Activated CD4-positive, alpha-beta T cell treated with anti-CD3 and anti-CD28 coated beads, Interleukin-2, Interleukin-6, amounts not matched to agents 100 ng/mL and 50 ng/mL, durations not matched to agents 16 hours and 8 hours (primary cell): ENCODE measurements at places on chromosomes 2 and 18.

GRCh38 chr2:110718990-110719389 lies 13.4 kb upstream of the ACOXL start:
- no peak for DNase-seq

GRCh38 chr2:230757476-230757875 lies 44.8 kb downstream of the CAB39 start:
- no peak for DNase-seq

DNA sequence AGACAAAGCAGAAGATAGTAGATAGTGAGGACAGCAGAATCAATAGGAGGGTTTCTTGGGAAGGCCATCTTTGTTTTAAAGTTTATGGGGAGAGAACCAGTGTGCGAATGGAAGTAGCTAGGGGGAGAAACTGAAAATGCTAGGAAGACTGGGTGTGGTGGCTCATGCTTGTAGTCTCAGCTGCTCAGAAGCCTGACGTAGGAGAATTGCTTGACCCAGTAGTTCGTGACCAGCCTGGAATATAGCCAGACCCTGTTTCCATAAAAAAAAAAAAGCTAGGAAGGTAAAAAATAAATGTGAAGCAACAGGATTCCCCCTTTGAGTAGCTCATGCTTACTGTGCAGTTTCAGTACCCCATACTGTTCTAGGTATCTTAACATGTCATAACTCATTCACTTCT lies 19.2 kb upstream of the DRC1 start:
- no peak for DNase-seq

DNA sequence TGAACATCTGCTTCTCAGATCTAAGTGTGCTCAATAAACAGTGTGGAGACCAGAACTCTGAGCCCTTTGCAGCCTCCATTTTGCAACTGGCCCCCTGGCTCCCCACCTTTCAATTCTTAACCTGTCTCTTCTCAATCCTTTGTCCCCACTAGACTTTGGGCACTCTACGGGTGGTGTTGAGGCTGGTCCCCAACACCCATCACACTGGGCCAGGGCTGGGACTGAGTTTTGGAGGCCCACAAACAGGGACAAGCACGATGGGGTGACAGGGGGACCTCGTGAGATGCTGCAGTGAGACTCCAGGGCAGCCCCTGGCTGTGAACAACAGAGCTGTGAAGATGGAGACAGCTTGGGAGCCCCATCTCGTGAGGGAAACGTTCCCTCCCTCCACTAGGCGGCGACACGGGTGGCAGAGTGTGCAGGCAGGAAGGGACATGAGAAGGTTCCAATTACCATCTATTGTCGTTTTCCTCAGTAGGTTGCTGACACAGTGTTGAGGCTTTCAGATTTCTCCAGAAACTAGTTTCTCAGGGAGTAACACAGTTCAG lies 1.2 kb downstream of the ANKMY1 start:
- DNase-seq: peak; percentile 81

- DNase-seq: no peak
These were observed 113.5 kb downstream of the PHLPP1 start for GRCh38 chr18:62828852-62829251.

GRCh38 chr18:25876330-25876948 lies 214.0 kb downstream of the SS18 start:
- DNase-seq: no peak

- no peak for DNase-seq
These were observed 601.1 kb upstream of the NRXN1 start for GRCh38 chr2:51633073-51633472.

- peak; percentile 30 for DNase-seq
These were observed 32.1 kb upstream of the DYNAP start for GRCh38 chr18:54558609-54559585.

DNA sequence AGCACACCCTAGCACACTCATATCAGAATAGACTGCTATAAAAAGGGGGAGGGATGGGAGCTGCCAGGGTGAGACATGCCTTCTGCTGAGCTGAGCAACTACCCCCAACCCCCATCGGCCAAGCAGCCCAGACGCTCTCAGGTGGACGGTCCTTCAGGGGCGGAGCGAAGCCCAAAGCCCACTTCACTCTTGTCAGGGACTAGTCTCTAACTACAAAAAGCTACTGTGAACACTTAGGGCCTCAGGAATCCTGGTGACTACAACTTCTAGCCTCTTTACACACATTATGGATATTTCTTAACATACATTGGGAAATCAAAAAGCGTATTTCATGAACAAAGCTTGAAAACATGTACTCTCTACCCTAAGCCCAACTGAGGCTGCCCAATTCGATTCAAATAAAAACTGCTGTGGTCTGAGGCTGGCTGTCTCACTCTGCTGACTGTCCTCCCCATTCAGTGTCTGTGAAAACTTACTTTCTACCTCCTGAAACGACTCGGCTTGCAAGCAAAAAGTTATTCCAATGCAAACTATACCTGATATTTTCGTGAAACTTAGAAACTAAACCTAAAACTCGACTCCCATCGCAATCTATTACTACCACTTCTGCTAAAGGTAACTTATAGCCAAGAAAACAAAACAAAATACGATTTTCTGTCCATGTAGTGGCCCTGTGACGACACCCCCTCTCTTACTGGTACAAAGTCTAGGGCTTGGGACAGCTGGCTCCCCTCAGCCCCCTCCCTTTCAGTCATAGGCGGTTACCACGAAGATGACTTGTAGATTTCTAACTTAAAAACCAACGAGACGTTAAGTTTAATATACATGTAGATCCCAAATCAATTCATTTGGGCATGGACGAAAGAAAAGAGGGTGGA lies 1.2 kb downstream of the SERTAD2 start:
- peak; percentile 67 for DNase-seq

- no peak for DNase-seq
These were observed 7.1 kb downstream of the TMEM214 start for GRCh38 chr2:27039871-27040270.

- DNase-seq: no peak
These were observed 142.3 kb downstream of the ABCA12 start for GRCh38 chr2:214995926-214996670.

GRCh38 chr2:26877276-26877675 lies 29.3 kb downstream of the DPYSL5 start:
- no peak for DNase-seq

- no peak for DNase-seq
These were observed 11.1 kb upstream of the CYS1 start for GRCh38 chr2:10091182-10091888.

DNA sequence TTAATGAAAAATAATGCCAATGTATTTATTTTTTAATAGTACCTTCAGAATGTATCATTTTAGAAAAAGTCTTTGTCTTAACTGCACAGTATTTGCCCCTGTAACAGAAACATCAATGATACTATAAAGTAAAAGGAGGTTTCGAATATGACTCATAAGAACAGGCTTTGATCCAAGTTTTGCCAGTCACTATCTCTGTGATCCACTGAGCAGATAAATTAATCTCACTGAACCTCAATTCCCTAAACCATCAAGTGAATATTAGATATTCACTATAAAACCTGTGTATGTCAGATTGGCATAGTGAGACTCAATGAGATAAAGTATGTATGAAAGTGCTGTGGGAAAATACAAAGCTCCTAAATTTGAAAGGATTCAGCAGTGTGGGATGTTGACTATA lies 292.1 kb downstream of the EXOC6B start:
- DNase-seq: no peak

GRCh38 chr2:118842661-118843482 lies 4.6 kb downstream of the EN1 start:
- DNase-seq: no peak

GRCh38 chr2:98927027-98927426 lies 9.0 kb downstream of the CRACDL start:
- no peak for DNase-seq

- DNase-seq: no peak
These were observed 21.9 kb downstream of the SDC1 start for GRCh38 chr2:20203072-20203471.

GRCh38 chr2:241366678-241367077 lies 10.6 kb downstream of the FARP2 start:
- DNase-seq: no peak

DNA sequence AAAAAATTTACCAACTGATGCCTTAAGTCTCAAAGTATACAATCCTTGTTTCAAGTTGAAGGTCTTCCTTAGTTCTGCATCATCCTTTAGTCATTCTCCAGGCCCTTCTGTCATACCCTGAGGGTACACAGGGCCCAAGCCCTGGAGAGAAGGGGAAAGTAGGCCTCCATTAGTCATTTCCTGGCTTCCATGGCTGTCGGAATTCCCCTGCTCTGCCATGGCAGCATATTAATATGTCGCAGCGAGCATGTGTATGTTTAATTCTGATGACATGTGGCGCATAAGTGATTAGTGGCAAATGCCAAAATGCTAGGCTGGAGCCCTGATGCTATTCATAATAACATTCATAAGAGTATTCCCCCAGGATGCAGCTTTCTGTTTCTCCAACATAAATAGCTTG lies 22.1 kb downstream of the GPR39 start:
- peak; percentile 20 for DNase-seq

GRCh38 chr2:216012830-216013079 lies 596 bp downstream of the MREG start:
- DNase-seq: no peak

GRCh38 chr2:69689466-69689865 lies 45.9 kb upstream of the AAK1 start:
- DNase-seq: peak; percentile 27

GRCh38 chr2:134457353-134457752 lies 203.5 kb downstream of the MGAT5 start:
- DNase-seq: no peak

DNA sequence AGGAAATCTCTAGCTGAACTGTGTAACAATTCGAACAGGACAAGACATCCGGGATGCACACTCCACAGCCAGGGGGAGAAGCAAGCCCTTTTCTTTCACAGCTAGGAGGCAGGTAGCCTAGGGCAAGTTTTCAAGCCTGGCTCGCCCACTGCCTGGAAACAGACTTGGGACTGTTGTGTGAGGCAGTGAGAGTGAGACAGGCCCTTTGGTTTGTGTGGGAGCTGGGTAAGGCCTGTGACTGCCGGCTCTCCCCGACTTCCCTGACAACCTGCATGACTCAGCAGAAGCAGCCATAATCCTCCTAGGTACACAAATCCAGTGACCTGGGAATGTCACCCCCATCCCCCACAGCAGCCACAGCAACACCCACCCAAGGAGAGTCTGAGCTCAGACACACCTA lies 179.7 kb downstream of the WDPCP start:
- no peak for DNase-seq

- DNase-seq: peak; percentile 79
These were observed 631.8 kb upstream of the ID2 start for GRCh38 chr2:8049851-8050571.

DNA sequence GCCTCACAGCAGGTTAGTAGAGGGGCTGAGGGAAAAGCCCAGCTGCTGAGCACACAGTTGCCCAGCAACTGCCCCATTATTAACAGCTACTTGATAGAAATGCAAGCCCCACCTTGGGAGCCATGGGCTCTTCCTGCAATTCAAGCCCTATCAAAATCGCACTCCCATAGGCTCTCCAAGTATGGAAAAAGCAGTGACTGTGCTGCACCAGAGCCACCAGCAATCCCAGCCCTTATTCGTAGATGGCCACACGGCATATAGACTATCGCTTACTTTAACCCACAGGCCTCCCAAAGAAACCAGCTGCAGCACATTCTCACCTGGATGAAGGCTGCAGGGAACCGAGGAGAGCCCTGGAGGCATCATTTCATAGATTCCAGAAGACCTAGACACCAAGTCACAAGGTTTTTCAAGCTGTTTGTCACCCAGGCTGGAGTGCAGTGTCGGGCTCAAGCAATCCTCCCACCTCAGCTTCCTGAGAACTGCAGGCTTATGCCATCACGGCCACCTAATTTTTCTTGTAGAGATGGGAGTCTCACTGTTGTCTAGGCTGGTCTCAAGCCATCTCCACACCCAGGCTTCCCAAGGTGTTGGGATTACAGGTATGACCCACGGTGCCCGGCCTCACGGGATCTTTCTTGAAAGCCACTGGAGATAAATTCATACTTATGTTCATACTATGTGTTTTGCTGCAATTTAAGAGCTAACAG lies 11.3 kb downstream of the NCL start:
- DNase-seq: no peak

- DNase-seq: no peak
These were observed 17.0 kb upstream of the SCYGR1 start for GRCh38 chr2:227404585-227405271.

GRCh38 chr2:120320318-120320851 lies 25.6 kb upstream of the INHBB start:
- DNase-seq: no peak

- no peak for DNase-seq
These were observed 786.9 kb downstream of the EPHA4 start for GRCh38 chr2:220785178-220785577.

GRCh38 chr18:478681-479080 lies 21.8 kb downstream of the COLEC12 start:
- DNase-seq: no peak

DNA sequence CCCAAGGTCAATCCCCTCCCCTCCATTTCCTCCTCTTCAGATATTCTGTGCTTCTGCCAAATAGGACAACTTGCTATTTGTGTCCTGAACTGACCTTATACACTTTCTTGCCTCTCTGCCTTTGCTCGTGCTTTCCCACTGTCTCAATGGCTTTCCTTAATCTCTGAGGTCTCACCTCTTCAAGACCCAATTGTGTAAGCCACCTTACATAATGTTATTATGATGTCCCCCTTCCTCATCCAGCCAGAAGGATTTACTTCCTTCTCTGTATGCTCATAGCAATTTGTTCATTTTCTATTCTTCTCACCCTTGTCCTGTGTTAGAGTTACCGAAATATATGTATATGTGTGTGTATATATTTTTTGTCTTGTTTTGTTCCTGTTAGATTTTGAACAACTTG lies 26.9 kb upstream of the DARS1 start:
- no peak for DNase-seq

- peak; percentile 60 for DNase-seq
These were observed 373 bp downstream of the EIPR1 start for GRCh38 chr2:3377279-3377611.

- DNase-seq: no peak
These were observed 68.6 kb downstream of the DHRS9 start for GRCh38 chr2:169137924-169138323.

GRCh38 chr2:185625604-185626003 lies 113.0 kb upstream of the FSIP2 start:
- no peak for DNase-seq

GRCh38 chr2:28587526-28588291 lies 91.8 kb downstream of the PLB1 start:
- DNase-seq: no peak

GRCh38 chr18:8609659-8610458 lies 622 bp downstream of the RAB12 start:
- DNase-seq: peak; percentile 10

- DNase-seq: no peak
These were observed 123.6 kb upstream of the STK17B start for GRCh38 chr2:196295005-196295404.

DNA sequence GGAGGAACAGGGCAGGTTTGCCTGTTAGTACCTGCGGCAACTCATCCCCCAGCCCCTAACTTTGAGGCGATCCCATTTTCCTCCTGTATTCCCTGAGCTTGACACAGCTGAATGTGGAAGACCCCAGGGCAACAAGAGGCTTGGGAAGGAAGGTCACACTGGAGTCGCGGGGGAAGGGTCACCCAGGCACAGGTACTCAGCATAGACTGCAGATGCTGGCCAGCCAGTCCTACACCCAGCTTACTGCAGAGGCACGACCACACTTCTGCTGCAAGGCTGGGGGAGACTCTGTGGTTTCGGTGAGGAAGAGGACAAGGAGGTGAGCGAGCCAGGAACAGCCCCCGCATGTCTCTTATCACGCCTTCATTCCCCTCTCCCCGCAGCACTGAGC lies 91.5 kb downstream of the MALT1 start:
- DNase-seq: no peak
